AG04449 (cell line): ENCODE measurements at places on chromosomes 7 and 10.

DNA sequence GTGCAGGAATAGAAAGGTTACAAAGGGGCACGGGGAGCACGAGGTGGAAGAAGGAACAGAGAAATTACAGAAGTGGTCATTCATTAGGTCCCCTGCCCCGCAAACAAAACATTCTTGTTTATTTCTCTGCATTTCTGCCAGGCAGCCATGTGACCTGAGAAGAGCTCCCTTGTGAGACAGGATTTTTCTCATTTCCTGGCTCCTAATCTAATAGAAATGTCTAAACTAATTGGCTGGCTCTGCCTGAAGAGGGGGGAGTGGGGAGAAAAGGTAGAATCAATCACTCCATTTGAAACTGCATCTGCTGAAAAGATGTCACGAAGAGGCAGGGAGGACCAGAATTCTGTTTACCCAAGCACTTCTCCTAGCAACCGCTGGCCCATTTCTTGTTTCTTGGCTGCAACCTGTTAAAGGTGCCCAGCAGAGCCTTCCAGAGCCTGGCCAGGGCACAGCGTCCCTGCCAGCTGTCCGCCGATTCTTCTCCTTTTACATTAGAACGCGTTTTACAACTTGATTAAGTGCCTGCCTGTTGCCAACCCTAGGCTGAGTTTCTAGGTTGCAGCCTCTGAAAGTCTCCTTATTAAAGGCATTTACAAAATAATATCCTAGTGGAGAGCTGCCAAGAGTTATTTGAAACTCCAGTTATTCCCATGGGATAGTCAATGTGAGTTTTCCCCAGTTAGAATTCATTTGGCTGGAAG, 1227.6 kb downstream of the TYW1 start:
- DNase-seq = no peak

- no peak for DNase-seq
Observed at GRCh38 chr7:17618652-17618974, 320.2 kb downstream of the AHR start.

GRCh38 chr10:5395168-5395567, 9.5 kb downstream of the TUBAL3 start:
- no peak for DNase-seq

GRCh38 chr7:117402109-117402508, 25.2 kb downstream of the ASZ1 start:
- no peak for DNase-seq

- DNase-seq = no peak
Observed at GRCh38 chr10:85916994-85917573, 449.5 kb downstream of the GRID1 start.

DNA sequence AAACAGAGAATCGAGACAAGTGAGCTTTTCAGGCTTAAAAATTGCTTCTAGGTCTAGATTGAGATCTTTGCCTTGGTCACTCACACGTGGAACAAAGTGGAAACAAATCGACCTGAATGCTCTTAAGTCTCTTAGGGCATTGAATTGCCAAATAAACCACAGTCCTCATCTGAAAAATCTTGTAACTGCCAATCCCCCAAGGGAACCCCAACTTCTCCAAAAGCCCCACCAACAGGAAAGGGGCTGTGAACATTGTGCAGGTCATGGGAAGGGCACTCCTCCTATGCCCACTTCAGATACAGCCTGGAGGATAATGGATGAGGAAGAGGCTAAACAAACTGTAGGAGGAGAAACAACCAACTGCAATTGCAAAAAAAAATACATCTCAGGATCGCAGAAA, 91.3 kb downstream of the DGKI start:
- DNase-seq = no peak

DNA sequence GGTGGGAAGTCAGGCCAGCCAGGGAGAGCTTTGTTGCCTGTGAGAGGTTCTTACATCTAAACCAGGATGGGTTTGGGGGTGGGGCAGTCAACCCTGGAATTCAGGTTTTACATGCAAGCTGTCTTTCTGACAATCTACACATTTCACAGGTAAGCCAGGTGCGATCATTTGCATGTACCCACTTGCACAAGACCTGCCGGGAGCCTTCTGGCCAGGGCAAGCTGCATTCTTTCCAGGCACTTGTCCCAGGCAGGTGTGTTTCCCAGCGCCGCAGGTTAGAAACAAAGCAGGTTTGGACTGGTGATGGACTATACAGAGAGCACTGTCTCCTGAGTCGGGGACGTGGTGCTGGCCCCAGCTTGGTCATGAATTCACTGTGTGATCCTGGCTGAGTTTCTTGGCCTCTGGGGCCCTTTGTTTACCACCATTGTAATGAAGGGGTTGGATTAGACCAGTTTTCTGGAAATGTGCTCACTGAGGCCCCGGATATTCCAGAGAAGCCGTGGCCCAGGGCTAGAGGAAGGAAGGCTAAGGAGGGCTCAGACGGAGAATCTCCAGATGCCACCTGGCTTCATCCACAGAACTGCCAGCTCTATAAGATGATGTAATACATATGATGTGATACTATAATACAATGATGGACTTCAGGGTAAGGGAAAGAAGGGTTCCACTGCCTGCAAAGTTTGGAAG, 205.2 kb upstream of the SVIL start:
- DNase-seq = no peak

GRCh38 chr10:4215485-4215884, 430.5 kb upstream of the KLF6 start:
- DNase-seq = no peak

GRCh38 chr10:77463967-77464745, 173.5 kb downstream of the KCNMA1 start:
- DNase-seq = no peak

- no peak for DNase-seq
Observed at GRCh38 chr10:99870123-99870730, 87.8 kb downstream of the ABCC2 start.

DNA sequence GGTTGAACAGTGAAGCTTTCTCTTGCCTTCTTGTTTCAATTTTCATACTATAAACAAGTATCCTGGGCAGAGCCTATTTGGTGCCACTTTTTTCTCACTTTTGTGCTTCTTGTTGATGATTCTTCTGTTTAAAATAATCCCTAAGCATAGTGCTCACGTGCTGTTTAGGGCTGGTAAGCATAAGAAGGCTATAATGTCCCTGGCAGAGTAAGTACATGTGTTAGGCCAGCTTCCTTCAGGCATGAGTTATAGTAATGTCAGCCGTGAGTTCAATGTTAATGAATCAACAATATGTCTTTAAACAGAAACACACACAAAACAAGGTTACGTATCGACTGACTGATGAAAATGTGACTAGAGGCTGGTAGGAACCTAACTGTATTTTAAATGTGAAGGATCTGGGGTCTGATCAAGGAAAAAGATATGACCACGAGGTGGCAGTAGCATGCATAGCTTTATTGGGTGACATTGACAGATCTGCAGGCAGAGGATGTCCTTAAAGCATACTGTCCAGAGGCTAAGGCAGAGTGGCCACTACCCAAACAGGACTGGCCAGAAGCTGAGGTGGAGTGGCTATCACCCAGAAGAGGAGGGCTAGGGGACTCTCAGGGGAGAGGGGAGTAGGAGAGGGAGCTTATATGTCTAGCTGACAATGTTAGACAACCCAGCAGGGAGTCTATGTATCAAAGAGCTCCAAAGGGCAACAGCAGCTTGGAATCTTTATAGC, 113.7 kb downstream of the BRAF start:
- DNase-seq = peak; percentile 10

- no peak for DNase-seq
Observed at GRCh38 chr7:120553491-120553890, 280.5 kb downstream of the KCND2 start.

DNA sequence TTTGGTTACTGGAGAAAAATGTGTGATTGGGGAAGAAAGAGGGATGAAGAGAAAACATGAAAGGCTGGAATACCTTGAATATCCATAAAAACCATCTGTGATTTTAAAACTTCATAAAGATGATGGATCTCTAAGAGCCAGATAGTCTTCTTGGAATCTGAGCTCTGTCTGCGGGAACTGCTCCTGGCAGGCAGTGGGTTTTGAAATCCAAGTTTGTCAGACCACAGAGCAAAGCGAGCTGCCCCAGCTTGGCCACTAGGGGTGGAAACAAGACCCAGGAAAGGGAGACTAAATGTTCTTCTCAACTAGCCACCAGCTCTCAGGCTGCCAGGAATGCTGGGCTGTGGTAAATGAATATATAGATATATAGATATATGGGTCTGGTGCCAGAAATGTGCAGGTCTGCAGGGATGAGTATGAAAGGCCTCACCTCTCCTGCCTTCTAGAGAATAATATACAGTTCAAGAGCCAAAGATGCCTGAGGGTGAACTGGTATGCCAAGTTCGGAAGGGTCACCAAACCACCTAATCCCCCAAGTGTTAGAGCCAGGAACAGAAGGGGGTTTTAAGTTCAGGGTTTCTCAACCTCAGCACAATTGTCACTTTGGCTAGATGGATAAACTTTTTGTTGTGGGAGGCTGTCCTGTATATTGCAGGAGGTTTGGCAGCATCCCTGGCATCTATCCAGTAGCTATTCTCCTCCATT, 208.8 kb downstream of the KCNMA1 start:
- peak; percentile 51 for DNase-seq

DNA sequence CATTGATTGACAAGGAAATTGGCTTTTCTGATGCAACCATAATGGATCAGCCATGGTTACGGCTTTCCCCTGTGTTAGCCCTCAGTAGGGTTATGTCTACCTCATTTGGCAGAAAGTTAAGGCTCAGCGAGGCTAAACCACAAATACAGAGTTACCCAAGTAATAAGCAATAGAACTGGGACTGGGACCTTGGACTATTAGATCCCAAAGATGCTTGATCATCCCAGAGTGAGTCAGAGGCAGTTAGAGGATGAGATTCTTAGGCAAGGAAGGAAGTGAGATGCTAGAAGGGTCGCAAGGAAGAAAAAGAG, 401.4 kb downstream of the TNS3 start:
- DNase-seq = no peak

DNA sequence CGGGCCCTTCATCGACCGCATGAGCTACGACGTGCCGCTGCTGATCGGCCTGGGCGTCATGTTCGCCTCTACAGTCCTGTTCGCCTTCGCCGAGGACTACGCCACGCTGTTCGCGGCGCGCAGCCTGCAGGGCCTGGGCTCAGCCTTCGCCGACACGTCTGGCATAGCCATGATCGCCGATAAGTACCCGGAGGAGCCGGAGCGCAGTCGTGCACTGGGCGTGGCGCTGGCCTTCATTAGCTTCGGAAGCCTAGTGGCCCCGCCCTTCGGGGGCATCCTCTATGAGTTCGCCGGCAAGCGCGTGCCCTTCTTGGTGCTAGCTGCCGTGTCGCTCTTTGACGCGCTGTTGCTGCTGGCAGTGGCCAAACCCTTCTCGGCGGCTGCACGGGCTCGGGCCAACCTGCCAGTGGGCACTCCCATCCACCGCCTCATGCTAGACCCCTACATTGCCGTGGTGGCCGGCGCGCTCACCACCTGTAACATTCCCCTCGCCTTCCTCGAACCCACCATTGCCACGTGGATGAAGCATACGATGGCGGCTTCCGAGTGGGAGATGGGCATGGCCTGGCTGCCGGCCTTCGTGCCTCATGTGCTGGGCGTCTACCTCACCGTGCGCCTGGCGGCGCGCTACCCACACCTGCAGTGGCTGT, 1.2 kb downstream of the SLC18A3 start:
- DNase-seq = no peak

DNA sequence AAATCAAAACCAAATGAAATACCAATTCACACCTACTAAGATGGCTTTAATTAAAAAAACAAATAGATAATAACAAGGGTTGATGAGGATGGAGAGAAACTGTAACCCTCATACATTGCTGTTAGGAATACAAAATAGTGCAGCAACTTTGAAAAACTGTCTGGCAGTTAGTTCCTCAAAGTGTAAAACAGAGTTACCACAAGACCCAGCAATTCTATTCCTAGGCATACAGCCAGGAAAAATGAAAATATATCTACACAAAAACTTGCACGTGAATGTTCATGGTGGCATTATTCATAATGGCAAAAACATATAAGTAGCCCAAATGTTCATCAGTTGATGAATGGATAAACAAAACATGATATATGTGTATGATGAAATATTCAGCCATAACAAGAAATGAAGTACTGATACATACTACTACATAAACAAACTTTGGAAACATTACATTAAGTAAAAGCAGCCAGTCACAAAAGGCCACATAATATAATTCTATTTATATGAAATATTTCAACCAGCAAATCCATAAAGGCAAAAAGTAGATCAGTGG, 83.5 kb downstream of the BRAF start:
- no peak for DNase-seq

- DNase-seq = no peak
Observed at GRCh38 chr7:112707655-112708054, 82.5 kb downstream of the TMEM168 start.

DNA sequence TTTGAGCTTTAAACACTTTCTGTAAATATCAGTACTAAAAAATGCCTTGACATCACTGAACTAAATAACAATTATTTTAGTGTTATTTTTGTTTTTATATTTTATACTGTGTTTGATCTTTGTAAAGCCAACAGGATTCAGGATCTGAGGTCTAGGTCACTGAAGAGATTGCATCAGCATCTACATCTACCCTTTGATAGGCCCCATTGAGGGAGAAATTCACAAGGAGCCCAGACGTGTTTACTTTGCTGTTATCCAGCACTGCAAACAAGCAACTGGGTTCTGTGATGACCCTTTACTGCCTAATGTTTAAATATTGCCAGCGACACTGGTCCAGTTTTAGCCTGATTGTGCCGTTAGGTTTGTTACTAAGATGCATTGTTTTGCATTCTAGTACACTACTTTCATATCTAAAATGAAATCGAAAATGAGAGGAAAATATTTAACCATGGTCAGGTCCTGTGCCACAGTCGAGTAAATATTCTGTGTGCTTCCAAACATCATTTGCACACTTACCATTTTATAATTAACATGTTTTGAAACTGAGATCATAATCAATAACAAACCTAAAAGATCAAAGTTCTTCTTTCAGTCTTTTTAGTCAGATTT, 48.7 kb downstream of the SP8 start:
- no peak for DNase-seq

DNA sequence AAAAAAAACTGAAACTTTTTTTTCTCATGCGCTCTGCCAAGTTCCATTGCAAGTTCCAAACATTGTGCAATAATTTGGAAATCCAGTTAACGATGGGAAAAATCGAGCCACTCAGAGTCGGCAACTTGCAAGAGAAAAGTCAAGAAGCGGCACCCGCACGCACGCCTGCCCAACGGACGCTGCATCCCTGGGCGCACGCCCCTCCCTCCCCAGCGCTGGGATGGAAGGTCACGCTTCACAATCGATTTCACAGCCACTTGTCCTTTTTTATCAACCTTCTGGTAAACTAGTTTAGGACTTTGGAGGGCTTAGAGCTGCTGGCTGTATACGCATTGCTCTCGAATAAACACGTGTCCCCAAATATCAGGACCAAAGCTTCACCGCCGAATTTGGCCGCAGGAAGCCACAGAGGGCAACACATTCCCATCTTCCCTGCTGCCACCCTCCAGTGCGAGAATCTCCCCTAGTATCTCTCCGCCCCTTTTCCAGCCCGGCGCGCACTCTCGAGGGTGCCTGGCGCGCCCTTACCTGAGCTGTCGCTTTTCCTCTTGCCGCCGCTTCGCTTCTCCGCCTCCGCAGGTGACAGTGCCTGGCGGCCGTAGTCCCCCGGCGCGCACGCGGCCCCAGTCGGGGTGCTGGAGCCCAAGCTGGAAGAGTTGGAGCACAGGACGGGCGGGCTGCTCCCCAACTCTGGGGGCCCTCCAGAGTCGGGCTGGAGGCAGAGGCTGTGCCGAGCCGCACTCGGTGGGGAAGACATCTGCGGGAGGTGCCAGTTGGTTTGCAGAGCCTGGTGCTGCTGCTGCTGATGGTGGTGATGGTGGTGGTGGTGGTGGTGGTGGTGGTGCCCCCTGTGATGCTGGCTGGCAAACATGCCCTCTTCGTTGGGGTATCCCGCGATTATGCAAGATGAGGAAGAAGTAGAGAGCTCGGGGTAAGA, 857 bp downstream of the MEOX2 start:
- peak; percentile 21 for DNase-seq

GRCh38 chr7:78578686-78579085, 780.1 kb downstream of the PHTF2 start:
- no peak for DNase-seq
